ENCODE measurements at places on chromosomes 13 and 19.

DNA sequence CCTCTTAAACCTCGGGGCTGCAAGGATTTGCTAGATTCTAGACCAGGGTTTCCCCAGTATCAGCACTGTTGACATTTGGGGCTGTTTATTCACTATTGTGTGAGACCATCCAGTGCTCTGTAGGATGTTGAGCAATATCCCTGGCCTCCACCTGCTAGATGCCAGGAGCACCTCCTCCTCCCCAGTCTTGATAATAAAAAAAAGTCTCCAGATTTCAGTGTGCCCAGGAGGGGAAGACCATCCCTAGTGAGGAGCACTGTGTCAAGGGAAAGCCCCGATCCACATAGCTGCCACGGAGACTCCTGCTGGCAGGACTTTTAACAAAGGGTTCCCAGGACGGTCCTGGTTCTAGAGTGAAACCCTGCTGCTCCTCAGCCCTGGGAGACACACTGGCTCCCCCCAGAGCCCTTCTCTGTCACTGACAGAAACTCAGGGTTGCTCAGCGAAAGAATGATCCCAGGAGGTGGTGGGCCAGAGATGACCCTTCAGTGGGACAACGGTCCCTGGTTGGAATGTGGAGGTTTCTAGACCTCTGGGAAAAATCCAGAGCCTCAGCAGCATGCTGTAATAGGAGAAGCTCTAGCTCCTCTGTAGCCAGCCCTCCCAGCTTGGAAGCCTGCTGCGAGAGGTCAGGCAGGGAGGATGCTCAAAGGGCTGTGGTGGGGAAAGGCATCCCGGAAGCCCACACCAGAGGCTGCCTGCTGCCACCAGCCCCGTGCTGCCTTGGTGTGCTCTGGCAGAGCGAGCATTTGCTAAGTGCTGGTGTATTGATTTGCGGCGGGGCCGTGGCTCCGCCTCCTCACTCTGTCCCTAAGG lies 20.3 kb downstream of the LYL1 start:
- no peaks in the 10 kb centered on the region for H3K27me3 ChIP-seq
- no peaks in the 10 kb centered on the region for H3K36me3 ChIP-seq
- no peak overlapping the region for H3K4me3 ChIP-seq

DNA sequence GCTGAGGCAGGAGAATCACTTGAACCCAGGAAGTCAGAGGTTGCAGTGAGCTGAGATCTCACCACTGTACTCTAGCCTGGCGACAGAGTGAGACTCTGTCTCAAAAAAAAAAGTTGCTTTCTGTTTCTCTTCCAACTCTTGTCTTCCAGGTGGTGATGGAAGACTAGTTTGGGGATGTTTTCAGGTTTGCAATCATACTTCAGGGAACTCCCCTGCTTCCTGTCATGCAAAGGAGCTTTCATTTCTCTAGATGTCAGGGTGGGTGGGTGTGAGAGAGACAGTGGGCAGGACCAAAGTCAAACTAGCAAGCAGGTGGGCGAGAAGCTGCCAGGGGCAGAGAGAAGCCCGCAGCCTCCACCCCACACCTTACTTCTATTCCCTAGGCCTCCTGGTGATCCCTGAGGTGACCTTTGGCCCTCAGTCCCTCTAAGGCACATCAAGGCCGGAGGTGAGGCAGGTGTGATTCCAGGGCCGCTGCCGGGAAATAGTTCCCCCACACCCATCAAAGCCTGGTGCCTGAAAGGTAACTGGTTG lies 25.7 kb downstream of the CCNE1 start:
- H3K27me3 ChIP-seq: no peaks in the 10 kb centered on the region
- peak; percentile 45 for DNase-seq
- no peaks in the 10 kb centered on the region for H3K36me3 ChIP-seq
- peak overlapping the region; percentile 66 for H3K27ac ChIP-seq
- no peak overlapping the region for H3K4me3 ChIP-seq

DNA sequence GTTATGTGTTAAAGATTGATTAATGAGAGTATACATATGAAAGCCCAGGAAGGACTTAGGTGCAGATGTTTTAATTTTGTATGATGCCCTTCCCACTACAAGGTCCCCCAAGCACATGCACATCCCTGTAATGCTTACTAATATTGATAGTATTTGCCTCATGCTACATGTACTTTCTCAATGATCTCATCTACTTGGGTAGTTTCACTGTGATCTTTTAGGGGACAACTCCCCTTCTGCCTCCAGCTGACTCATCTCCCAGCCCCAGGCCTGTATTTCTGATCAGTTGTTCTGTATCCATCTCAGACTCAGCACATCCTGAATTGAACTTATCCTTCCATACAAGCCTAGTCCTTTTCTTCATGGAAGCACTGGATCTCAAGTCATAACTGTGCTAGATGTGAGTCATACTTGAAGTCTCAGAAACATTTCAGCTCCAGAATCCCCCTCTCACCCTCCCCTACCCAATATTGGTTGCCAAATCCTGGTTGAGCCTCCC lies 49.4 kb upstream of the INTS6 start:
- no peaks in the 10 kb centered on the region for H3K27me3 ChIP-seq
- no peak overlapping the region for H3K4me3 ChIP-seq
- H3K36me3 ChIP-seq: no peaks in the 10 kb centered on the region
- no peaks in the 10 kb centered on the region for H3K4me1 ChIP-seq
- no peak for DNase-seq

DNA sequence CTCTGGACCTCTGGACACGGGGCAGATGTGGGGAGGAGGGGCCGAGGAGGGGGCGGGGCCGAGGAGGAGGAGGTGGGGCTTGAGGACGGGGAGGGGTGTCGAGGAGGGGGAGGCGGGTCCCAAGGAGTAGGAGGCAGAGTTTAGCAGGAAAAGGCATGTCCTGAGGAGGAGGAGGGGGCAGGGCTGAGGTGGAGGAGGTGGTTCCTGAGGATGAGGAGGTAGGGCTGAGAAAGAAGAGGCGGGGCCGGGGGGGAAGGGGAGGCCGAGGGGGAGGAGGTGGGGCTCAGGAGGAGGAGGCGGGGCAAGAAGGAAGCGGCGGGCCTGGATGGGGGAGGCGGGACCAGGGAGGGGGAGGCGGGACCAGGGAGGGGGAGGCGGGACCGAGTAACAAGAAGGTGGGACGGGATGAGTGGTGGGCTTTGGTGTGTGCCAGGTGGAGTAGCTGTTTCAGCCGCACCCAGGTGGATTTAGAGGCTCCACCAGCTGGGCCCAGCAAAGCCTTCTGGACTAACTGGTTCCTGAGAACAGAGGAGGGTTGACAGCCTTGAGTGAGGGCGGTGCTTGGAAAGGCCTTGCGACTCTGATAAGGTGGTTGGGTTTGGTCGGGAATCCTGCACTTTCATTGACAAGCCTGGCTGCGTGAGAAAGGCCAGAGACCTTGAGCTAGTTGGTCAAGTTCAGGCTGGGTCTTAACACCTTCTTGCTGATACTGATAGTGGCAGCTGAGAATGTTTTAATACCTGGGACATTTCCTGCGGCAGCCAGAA lies 7.7 kb downstream of the TECR start:
- H3K27me3 ChIP-seq: no peaks in the 10 kb centered on the region
- DNase-seq: no peak
- H3K27ac ChIP-seq: no peak overlapping the region
- H3K4me3 ChIP-seq: no peak overlapping the region
- H3K4me1 ChIP-seq: peaks cover 2% of the 10 kb centered on the region
- peaks cover 13% of the 10 kb centered on the region for H3K36me3 ChIP-seq

DNA sequence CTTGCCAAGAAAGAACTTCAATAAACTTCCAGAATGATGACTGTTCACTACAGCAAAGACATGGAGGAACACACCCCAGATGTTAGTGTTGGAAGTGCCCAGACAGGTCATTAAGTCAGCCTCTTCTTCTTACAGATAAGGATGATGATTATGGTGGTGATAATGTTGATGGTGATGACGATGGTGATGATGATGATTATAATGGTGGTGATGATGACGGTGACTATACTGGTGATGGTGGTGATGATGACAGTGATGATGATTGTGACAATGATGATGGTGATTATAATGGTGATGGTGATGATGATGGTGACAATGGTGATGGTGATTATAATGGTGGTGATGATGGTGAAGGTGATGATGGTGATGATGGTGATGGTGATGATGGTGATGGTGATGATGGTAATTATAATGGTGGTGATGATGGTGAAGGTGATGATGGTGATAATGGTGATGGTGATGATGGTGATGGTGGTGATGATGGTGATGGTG lies 8.4 kb downstream of the C13orf46 start:
- H3K27me3 ChIP-seq: no peaks in the 10 kb centered on the region
- peaks cover 14% of the 10 kb centered on the region for H3K36me3 ChIP-seq
- no peak overlapping the region for H3K4me3 ChIP-seq
- no peak overlapping the region for H3K27ac ChIP-seq
- DNase-seq: no peak
- no peaks in the 10 kb centered on the region for H3K4me1 ChIP-seq

- H3K27me3 ChIP-seq: peaks cover 6% of the 10 kb centered on the region
- H3K4me1 ChIP-seq: no peaks in the 10 kb centered on the region
- no peak overlapping the region for H3K27ac ChIP-seq
- H3K36me3 ChIP-seq: no peaks in the 10 kb centered on the region
- no peak overlapping the region for H3K4me3 ChIP-seq
These were observed 17.4 kb upstream of the POMP start for GRCh38 chr13:28641600-28641926.

DNA sequence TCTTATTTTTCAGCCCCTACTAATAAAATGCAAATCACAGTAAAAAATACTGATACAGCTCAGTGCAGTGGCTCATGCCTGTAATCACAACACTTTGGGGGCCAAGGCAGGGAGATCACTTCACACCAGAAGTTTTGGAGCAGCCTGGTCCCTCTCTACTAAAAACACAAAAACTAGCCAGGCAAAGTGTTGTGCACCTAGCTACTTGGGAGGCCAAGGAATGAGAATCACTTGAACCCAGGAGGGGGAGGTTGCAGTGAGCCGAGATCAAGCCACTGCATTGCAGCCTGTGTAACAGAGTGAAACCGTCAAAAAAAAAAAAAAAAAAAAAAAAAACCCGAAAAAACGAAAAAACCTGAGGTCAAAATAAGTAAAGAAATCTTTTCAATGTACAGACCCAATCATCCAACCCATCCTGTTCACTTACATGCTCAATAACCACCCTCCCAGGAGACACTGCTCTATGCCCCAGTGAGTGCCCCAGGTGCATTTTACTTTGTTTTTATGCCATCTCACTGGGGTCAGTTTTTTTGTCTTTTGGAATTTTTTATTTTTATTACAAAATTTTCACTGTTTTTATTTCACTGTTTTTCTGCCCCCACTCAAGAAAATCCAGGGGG lies 107.0 kb downstream of the ZNF486 start:
- no peaks in the 10 kb centered on the region for H3K36me3 ChIP-seq
- no peak overlapping the region for H3K4me3 ChIP-seq
- no peak for DNase-seq
- no peaks in the 10 kb centered on the region for H3K4me1 ChIP-seq
- H3K27ac ChIP-seq: no peak overlapping the region

GRCh38 chr13:112960706-112961105 lies 8.3 kb upstream of the MCF2L start:
- H3K4me1 ChIP-seq: no peaks in the 10 kb centered on the region
- DNase-seq: no peak

DNA sequence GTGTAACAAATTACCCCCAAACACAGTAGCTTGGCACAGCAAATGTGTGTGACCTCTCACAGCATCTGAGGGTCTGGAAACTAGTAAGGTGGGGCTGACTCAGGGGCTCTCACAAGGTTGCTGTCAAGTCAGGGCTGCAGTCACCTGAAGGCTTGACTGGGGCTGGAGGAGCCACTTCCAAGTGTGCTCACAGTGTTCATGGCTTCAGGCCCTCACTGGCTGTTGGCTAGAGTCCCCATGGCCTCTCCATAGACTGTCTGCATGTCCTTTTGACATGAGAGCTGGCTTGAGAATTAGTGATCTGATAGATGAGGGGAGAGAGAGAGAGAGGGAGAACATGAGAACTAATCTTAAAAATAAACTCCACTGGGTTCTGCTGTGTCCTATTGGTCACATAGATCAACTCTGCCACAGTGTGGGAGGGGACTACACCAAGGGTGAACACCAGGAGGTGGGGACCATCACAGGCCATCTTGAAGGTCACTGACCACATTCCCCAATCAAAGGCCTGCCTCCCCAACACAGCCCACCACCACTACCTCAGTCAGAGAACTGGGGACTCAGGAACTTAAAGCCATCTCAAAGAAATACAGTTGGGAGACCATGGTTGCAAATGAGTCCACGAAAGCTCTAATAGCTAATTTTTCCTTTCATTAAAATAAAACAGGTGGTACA lies 38.2 kb upstream of the KATNAL1 start:
- H3K27me3 ChIP-seq: no peaks in the 10 kb centered on the region
- H3K36me3 ChIP-seq: no peaks in the 10 kb centered on the region

DNA sequence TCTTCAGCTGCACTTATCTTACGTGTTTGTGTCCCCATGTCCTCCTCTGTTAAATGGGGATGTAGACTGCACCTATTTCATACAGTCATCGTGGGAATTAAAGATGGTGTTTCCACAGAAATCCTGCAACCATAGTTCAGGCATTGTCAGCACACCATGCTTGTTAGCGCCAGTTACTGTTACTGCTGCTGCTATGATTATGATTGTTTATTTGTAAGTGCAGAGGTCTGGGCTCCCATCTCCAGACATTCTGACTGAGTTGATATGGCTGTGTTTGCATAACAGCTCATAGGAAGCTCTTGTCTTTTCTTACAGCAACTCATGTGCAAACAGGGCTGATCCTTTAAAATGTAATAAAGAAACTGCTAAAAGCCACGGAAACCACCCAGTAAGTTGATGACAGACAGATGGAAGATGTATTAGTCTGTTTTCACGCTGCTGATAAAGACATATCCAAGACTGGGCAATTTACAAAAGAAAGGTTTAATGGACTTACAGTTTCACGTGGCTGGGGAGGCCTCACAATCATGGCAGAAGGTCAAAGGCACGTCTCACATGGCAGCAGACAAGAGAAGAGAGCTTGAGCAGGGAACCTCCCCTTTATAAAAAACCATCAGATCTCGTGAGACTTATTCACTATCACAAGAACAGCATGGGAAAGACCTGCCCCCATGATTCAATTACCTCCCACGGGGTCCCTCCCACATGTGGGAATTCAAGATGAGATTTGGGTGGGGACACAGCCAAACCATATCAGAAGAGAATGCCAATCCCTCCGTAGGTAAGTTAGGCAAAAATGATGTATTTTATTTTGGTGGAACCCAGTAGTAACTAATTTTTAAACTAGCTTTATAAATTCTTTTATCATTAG lies 1.6 kb downstream of the ZSCAN5A start:
- no peaks in the 10 kb centered on the region for H3K27me3 ChIP-seq
- no peak overlapping the region for H3K27ac ChIP-seq
- H3K4me3 ChIP-seq: no peak overlapping the region
- H3K4me1 ChIP-seq: peaks cover 13% of the 10 kb centered on the region

DNA sequence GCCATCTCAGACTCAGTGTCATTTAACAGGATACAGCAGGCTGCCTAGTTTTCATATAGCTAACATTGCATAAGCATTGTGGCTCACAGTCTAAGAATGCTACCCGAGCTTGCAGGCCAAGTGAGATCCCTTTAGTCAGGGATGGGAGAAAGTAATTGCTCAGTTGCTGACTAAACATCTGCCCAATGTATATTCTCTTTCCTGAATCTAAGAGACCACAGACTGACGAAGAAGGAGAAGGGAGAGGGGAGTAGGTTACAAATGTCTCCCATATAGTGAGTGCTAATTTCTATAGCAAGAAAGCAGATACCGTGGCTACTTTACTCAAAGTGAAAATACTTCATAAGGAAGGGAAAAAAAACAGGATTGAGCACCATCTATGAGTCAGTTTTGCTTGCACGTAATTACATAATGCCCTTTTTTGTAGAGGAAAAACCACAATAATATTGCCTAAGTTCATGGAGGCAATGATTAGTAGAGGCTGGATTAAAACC lies 453.9 kb downstream of the COG6 start:
- H3K27me3 ChIP-seq: no peaks in the 10 kb centered on the region
- H3K36me3 ChIP-seq: no peaks in the 10 kb centered on the region
- H3K4me1 ChIP-seq: no peaks in the 10 kb centered on the region
- no peak for DNase-seq
- H3K4me3 ChIP-seq: no peak overlapping the region
- H3K27ac ChIP-seq: no peak overlapping the region

Data from T-cell (primary cell).